ENCODE measurements at places on chromosomes 16 and 17. TPM values are rescaled to one million over a fixed set of nuclear protein-coding genes. Genes with fewer than 3 reads are reported as not detected.

TAT gene
- 2.2 TPM for total RNA-seq

NTN1 gene
- 2.1 TPM for total RNA-seq

CMTM3 gene
- total RNA-seq: 7.9 TPM

BICDL2 gene
- 83.9 TPM for total RNA-seq

ATP5PD gene
- total RNA-seq: 371 TPM

HEATR9 gene
- total RNA-seq: not detected

CPHXL2 gene
- total RNA-seq: not detected

KRTAP2-2 gene
- total RNA-seq: not detected

GAS2L2 gene
- total RNA-seq: not detected

GPR179 gene
- 0.03 TPM for total RNA-seq

KCNAB3 gene
- 2.6 TPM for total RNA-seq

CCL8 gene
- 0.94 TPM for total RNA-seq

NPIPB6 gene
- total RNA-seq: 0.42 TPM

CMTM2 gene
- total RNA-seq: not detected

GRCh38 chr17:17975436-17975835 is 2.8 kb downstream of the DRC3 start:
- no peak for DNase-seq

DNA sequence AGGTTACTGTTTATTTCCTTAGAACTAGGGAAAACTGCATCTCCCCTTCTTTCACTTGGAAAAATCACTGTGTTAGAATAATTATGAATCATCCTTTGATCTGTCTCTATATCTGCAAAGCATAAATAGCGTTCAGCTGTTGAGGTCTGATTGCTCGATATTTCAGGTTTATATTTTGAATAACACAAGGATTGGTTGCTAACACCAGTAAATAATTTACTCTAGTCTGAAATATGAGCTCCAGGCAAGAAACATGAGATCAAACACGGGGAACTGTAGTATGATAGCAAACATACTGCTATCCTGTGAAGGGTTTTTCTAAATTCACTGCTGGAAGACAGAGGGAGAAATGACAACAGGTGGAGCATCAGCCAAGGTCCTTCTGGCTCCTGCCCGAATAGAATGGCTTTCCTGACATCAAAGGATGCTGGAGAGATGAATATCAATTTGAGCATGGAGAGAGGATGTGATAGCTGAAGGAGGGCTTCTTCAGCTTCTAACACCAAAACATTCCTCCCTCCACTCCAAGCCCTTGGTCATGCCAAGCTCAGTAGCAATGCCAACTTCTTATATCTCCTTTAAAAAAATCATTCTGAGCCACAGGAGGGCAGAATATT is 450.3 kb downstream of the SHISA9 start:
- DNase-seq: no peak

GRCh38 chr17:31807846-31808245 is 51.2 kb downstream of the COPRS start:
- DNase-seq: no peak

DNA sequence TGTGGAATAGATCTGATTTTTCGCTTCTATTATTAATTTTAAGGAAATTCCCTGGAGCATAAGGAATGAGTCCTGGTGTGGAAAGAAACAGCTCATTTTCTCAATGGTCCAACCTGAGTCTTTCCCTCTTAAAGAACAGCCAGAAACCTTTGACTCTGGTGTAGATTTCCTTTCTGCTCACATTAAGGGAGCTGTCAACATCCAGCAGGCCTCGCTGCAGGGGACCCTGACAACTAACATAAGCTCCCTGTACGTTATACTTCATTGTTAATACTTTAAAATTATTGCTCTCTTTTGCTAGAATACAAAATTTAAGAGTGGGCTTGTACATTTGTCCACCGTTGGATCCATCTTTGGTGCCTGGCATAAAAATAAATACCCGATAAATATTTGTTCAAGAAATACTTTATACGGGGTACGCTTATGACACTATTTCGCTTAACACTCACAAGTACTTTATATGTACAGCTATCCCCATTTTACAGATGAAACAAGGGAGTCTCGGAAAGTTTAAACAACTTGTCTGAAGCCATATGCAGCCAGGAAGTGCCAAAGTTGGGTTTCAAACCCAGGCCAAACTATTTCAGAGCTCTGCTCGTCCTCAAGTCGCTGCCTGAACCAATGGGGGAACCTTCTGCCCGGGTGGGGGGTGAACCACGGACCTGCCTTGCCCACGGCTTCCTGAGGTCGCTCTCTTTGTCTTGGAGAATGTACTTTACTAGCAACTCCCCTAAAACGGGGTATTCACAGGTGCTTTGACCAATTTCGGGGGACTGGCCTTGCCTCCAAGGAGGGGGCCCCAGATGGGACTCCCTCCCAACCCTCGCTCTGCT is 611 bp downstream of the SMARCE1 start:
- no peak for DNase-seq

GRCh38 chr16:30710971-30711370 is 12.0 kb downstream of the SRCAP start:
- no peak for DNase-seq

- no peak for DNase-seq
Measured at GRCh38 chr17:6901086-6901485, 69.6 kb upstream of the TEKT1 start.

GRCh38 chr17:1797323-1797722 is 32.4 kb downstream of the SMYD4 start:
- DNase-seq: no peak

- DNase-seq: no peak
Measured at GRCh38 chr16:27448532-27449433, 46.8 kb downstream of the IL21R start.

- DNase-seq: no peak
Measured at GRCh38 chr17:29420128-29420527, 30.0 kb downstream of the TAOK1 start.

- DNase-seq: no peak
Measured at GRCh38 chr16:14244196-14245010, 173.3 kb downstream of the MRTFB start.

GRCh38 chr16:66714654-66715307 is 18.2 kb upstream of the CMTM4 start:
- peak; percentile 63 for DNase-seq

- DNase-seq: peak; percentile 51
Measured at GRCh38 chr17:79024901-79025737, 1.1 kb downstream of the C1QTNF1 start.

GRCh38 chr16:588639-588888 is 1.3 kb upstream of the RAB40C start:
- no peak for DNase-seq

- DNase-seq: no peak
Measured at GRCh38 chr16:874366-875181, 74.0 kb upstream of the GNG13 start.

DNA sequence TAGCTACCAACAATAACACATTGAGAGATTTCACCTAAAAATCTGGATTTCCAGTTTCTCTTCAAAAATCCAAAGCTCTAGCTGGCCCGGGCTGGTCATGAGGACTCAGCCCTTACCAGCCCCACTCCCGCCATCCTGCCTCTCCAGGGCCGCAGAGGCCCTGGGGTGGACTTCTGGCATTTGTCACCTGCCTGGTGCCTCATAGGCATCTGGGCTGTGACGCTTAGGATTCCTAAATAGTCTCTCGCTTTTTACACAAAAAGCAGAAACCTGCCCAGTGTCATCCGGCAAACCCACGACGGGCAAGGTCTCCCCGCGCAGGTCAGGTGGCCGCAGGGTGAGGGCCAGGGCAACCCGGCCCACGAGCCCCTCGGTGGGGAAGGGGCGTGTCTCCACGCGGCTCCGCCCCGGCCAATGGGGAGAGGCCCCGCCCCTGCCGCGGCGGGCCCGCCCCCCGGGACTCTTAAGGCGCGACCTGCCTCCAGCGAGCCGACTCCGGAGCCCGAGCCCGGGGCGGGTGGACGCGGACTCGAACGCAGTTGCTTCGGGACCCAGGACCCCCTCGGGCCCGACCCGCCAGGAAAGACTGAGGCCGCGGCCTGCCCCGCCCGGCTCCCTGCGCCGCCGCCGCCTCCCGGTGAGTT is at the start of gene VASN:
Gene VASN (plus strand): TSS at position 492 of the 644 bp plus-strand sequence. CDS start 9,030 bp downstream, outside the sequence.
- peak; percentile 79 for DNase-seq

- no peak for DNase-seq
Measured at GRCh38 chr17:1852327-1852726, 22.5 kb downstream of the RPA1 start.

GRCh38 chr16:85574672-85575475 is 38.2 kb upstream of the GSE1 start:
- no peak for DNase-seq

DNA sequence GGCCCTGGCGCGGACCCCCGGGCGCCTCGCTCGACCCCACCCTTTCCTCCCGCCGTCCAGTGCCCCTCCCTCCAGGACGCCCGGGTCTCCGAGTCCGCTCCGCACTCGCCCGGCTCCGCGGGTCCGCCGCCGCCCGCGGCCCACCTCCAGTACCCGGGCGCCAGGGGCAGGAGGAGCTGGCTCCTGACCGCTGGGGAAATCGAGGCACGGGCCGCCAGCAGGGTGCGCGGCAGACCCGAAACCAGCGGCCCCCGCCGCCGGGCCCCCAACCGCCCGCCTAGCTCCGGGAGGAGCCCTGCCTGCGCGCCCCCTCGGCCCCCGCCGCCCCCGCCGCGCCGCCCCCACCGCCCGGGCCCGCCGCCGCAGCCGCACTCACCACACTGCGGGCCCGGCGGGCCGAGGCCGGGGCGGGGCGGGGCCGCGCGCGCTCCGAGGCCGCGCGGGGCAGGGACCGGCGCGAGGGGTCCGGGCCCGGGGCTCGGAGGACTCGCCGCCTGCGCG is 333 bp downstream of the MAFG start:
- DNase-seq: no peak

- DNase-seq: no peak
Measured at GRCh38 chr17:41518789-41519449, at the start of gene KRT15. TSS of gene KRT15 (minus strand) at chr17:41518890. CDS start at chr17:41518827, 63 bp downstream.

GRCh38 chr16:81429045-81429521 is 15.5 kb upstream of the CMIP start:
- no peak for DNase-seq

- no peak for DNase-seq
Measured at GRCh38 chr16:81642943-81643342, 136.1 kb upstream of the PLCG2 start.

GRCh38 chr17:32104158-32104557 is 38.1 kb upstream of the RHOT1 start:
- DNase-seq: no peak

DNA sequence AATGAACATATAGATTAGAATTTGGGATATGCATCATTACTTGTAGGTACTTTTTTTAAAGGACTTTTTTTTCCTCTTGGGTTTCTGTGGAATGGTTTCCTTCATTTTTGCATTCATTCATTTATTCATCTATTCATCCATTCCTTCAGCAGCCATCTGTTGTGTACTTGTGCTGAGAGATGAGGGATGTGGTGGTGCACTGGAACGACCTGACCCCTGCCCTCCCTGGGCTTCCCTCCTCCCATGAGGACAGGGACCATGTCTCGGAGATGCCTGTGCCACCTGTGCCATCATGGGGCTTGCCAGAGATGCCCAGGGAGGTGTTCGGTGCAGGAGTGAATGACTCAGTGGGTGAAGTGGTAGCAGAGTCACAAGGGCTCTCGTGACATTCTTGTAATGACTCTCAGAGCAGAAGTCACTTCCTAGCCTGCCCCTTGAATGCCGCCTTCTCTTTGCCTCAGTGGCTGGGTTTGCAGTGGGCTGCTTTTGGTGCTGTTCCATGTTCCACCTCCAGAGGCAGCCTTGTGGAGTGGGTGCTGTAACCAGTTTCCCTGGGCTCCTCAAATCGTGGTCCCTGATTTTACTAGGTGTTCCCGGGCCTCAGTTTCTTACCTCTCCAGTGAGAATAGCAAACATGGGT is 43.9 kb downstream of the CLEC16A start:
- no peak for DNase-seq

GRCh38 chr17:36523113-36523512 is 11.6 kb downstream of the MYO19 start:
- no peak for DNase-seq

GRCh38 chr17:76122431-76123190 is 18.4 kb downstream of the FOXJ1 start:
- no peak for DNase-seq

DNA sequence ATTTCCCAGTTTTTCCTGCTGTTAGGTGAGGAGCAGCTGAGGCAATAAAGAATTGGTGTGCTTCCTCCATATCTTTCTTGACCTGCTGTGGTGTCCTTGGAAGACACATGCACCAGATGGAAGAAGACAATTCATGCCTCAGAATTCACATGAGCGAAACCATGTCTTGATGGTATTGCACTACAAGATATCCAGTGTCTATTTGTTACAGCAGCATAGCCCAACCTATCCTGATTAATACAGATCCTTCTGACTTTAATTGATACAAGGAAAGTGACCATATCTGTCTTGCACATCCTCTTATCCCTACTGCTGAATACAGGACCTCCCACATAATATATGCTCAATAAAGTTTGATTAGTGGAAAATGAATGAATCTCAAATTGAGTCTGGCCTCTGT is 9.1 kb upstream of the TOX3 start:
- DNase-seq: no peak

- DNase-seq: peak; percentile 84
Measured at GRCh38 chr17:66523378-66524200, 221.2 kb downstream of the PRKCA start.

DNA sequence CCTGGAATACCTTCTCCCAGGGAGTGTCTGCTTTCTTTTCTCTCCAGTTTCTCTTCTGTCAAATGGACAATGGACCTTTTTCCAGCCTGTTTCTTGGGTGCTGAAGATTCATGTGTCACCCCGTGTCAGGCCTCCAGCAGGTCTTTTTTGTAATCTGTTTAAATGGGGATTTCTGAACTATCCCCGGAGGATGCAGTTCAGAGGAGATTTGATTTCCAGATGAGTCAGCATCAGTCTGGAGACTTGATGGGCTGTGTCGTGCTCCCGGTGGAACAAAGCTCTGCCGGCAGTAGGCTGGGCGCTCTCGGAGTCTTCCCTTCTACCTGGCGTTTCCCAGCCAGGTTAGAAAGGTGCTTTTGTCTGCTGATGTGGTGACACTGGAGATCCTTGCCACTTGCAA is 440.6 kb downstream of the HS3ST3B1 start:
- no peak for DNase-seq

GRCh38 chr16:66381585-66382170 is 15.2 kb downstream of the CDH5 start:
- no peak for DNase-seq
